ENCODE measurements at places on chromosomes 4 and X. TPM values are rescaled to one million over a fixed set of nuclear protein-coding genes. Genes with fewer than 3 reads are reported as not detected.

DNA sequence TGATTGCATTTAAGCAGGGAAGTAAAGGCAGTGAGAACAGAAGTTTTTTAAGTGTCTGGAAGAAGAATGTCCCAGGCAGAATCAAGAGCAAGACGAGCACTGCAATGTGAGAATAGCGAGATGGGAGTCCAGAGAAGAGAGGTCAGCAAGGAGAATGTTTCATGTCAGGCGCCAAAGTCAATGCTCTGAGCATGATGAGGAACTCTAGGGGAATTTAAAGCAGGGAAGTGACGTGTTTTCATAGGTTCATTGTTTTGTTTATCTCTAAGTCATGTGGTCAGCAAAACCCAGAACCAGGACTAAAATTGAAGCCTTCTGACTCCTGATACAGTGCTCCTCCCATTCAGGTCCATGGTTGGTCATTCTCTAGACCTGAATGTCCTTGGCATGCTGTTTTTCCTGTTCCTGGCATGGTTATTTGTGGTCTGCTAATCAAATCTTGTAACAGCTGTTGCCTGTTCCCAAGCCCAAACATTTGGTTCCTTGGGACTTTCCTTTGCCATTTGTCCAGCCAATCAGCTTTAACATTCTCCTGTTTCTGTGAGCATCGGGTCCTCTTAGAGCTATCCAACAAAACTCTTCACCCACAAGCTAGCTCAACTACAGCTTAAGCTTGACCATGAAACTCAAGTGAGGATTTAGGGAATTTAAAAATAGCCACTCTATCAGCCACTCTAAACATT lies 37.7 kb downstream of the PTCHD1 start:
- no peak for DNase-seq

DUSP9 gene
- total RNA-seq, result 2.7 TPM

DNA sequence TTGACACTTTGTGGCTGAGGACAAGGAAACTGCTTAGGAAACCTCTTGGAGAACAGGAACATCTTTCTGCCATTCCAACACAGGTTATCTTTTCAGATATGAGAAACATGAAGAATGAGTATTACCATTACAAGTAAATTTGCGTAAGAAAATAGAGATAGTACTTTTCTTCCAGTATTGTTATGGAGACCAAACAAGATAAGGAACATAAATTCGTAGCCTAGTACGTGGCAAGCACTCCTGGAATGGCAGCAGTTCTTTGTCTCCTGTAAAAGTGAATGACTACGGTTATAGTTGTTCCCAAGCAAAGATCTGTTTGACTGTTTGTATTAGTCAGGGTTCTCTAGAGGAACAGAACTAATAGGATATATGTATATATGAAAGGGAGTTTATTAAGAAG lies 843.1 kb downstream of the STIM2 start:
- DNase-seq, result no peak

EDA2R gene
- 4.4 TPM for total RNA-seq

VEGFD gene
- 4.1 TPM for total RNA-seq

DNA sequence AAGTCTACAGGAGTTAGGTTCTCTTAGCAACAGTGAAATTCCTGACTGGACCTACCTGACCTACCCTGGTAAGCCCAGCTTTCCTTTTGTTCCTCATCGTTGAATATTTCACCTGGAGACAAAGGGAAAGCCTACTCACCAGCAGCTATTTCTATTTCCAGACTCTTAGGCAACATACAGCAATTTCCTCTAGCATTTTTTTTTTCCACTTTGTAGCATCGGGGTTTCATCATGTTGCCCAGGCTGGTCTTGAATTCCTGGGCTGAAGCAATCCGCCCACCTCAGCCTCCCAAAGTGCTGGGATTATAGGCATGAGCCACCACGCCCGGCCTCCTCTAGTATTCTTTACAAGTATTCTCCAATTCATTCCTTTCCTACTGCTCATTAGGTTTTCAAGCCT lies 6.8 kb upstream of the S100G start:
- DNase-seq, result no peak

DNA sequence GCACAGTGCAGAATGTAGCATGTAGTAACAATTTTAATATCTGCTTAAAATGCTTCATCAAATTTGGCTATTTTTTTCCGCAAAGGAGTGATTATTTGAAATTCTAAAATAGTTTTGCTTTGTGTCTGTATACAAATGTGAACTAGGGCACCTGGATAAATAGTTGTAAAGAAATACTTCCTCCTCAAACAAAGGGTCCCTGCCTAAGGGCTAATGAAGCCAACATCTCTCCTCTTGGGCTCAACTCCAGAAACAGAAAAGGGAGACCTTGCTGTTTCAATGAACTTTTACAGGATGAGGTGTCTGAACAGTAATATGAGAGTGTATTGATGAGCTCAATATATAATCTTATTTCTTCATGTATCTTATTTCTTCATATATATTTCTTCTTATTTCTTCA lies 30.8 kb upstream of the SCOC start:
- no peak for DNase-seq

AREG gene
- total RNA-seq, result 7.4 TPM

NUP62CL gene
- 2.7 TPM for total RNA-seq

Measured in ureter (tissue), 1 donor.